H54 (cell line): ENCODE measurements at places on chromosomes 3 and 15.

GRCh38 chr3:161070252-161070930 lies 34.8 kb downstream of the B3GALNT1 start:
- DNase-seq = no peak

GRCh38 chr15:37767841-37768455 lies 166.5 kb upstream of the TMCO5A start:
- no peak for DNase-seq

GRCh38 chr3:100360757-100361496 lies 26.4 kb downstream of the NIT2 start:
- DNase-seq = no peak

DNA sequence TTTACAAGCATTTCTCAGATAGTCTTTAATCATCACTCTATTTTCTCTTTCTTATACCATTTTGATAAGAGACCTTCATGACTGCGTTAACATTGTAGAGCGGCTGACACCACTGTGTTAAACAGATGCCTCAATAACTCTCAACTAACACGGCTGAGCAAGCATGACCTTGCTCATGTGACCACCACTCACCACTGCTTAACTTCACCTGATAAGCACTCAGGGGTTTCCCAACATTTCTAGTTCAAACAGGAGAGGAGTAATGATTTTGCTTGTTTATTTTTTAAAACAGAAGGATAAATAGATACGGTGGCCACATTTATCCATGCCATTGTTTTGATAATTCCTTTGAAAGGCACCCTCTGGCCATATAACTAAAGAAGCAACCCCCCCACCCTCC lies 37.7 kb upstream of the TMEM45A start:
- no peak for DNase-seq

DNA sequence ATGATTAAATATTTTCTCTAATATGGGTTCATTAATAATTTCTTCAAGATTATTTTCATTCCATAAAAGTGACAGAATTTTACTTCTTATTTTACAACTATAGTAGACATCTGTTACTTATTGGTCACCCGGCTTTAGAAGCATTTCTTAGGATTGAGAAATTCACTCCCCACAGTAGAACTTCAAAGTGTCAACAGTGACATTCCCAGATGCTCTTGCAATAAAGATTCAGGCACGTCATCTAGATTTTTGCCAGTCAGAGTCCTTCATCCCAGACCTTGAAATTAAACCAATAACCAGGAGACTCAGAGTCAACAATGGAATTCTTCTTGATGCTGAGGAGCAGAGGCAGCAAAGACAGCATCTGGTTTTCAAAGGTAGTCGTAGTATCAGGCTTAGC lies 190.8 kb downstream of the VGLL3 start:
- DNase-seq = no peak

DNA sequence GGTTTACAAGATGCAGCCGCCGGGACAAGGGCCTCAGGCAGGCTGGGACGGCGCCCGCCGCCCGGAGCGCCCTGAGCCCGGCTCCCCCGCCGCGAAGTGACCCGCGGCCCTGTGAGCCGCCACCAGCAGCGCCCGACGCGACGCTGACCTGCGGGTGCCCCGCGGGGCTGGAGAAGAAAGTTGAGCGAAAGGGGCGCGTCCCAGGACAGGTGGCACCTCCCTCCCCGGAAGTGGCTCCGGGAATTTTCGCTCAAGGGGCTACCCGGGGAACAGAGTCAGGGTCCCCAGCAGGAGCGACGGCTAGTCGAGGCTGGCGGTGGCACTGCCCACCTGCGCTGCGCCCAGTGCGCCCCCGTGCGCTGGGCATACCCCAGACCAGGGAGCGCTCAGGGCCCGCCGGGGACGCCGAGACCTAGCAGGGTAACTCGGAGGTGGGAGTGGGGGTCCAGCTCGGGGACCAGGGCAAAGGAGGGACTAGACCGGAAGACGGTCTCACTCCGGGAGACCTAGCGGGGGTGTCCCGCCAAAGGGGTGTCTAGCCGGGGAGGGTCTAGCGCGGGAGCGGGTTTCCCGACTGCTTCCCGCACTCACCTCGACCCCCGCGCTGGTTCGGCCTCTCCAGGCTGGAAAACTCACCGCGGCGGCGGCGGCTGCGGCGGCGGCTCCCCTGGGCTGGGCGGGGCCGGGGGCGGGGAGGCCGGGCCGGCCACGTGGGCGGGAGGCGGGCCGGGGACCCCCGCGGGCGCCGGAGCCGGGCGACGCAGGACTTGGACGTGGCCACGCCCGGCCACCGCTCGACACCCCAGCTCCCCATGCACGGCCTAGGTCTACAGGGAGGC lies 18.4 kb downstream of the SPATA12 start:
- peak; percentile 74 for DNase-seq

- DNase-seq = no peak
These were observed 160.6 kb upstream of the IQSEC1 start for GRCh38 chr3:13233487-13234485.

DNA sequence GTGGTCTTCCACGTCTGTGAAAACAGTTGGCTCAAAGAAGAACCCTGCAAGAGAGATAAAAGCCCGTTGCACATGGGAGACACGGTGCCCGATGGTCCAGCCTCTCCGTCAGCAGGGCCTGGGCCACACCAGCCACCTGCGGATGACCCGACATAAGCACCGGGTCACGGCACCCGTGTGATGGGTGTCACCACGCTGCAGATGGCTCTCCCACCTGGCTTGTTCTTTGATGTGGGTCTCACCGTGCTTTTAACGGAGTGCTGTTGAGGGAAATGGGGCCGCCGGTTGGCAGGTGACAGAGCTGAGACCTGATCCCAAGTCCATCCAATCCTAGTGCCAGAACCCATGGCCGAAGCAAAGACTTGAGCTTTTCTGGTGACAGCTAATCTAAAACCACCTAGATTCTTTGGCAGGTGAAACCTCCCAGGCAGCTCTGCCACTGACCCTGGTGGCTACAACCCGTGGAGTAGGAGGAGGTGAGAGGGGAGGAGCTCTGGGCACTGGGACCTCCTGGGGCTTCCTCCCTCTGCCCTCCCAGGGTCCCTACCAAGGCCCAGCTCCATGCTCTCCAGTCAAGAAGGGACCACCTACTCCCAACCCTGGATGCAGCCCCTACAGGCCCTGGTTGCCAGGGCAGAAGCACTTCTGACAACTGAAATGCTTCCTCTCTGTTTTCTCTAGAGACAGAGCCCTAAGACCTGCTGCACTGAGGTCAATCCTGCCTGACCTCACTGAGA lies 23.4 kb upstream of the SLC41A3 start:
- DNase-seq = no peak

GRCh38 chr15:79898369-79898768 lies 1.6 kb upstream of the MTHFS start:
- no peak for DNase-seq

DNA sequence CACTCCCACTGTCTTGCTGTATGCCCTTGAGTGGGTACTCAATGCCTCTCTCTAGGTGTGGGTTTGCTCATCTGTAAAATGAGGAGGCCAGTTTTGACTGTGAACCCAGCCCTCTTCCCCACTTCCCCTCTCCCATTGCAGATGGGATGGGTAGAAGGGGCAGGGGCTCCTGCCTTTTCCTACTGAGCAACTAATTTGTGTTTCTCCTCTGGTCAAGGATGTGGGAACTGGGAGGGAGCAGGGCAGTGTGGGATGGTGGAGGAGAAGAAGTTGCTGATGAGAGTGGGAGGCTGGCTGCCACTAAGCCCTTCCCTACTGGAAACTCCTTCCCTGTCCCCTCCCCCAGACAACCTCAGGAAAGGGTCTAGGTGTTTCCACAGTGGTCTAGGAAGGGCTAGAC lies 20.1 kb upstream of the ANKDD1A start:
- no peak for DNase-seq

GRCh38 chr3:127903611-127904375 lies 11.2 kb upstream of the KBTBD12 start:
- no peak for DNase-seq

- DNase-seq = no peak
These were observed 8.9 kb upstream of the SEMA5B start for GRCh38 chr3:123036352-123037014.

DNA sequence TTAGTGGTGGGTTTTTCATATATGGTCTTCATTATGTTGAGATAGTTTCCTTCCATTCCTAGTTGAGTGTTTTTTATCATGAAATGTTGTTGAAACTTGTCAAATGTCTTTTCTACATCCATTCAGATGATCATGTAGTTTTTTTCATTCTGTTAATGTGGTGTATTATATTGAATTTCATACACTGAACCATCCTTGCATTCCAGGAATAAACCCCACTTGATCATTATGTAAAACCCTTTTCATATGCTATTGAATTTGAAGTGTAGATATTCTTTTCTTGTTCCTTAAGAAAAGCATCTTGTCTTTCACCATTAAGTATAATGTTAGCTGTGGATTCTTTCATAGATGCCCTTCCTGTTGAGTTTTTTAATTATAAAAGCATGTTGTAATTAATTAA lies 42.9 kb downstream of the PIAS1 start:
- no peak for DNase-seq

GRCh38 chr3:31077826-31078225 lies 183.4 kb upstream of the GADL1 start:
- DNase-seq = no peak
